Natural killer cell treated with Interleukin-12 subunit alpha and Interleukin-12 subunit beta and Interleukin-15 and Interleukin-18, amount 100 ng/mL, for 72 hours (primary cell): ENCODE measurements at places on chromosomes 13 and 19.

- no peak for DNase-seq
Observed at GRCh38 chr13:109212650-109213049, 573.7 kb downstream of the IRS2 start.

GRCh38 chr13:19586904-19587634 is 25.7 kb upstream of the TPTE2 start:
- peak; percentile 89 for DNase-seq

GRCh38 chr13:50026788-50027473 is 11.7 kb downstream of the KCNRG start:
- DNase-seq, result no peak

DNA sequence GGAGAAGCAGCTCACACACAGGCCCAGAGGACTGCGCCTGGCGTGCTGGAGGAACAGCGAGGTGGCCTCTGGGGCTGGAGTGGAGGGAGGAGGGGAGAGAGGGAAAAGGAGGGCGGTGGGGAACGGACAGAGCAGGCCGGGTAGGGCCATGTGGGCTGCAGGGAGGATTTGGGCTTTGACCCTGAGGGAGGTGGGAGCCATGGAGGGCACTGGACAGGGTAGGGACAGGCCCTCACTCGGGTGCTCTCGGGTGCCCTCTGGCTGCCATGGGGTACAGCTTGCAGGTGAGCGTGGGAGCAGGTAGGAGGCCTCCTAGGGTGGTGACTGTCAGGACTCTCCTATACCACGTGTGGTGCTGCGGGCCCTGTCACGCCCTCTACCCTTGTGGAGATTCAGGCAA is 22.8 kb downstream of the PLIN4 start:
- DNase-seq, result no peak

DNA sequence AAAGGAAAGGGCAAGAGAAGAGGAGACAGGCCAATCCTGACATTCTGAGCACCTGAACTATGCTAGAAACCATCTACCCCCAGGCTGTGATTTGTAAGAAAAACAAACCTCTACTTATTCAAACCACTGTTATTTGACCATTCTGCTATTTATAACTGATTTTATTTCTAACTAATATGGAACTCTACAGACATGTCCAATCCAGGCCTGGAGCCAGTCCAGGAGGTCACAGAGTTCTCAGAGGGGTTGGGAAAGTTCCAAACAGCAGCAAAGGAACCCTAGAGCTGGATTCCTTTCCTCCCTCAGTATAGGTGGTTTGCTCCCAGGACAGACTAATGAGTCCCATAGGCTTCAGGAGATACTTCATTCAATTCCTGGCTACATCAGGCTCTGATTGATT is 24.2 kb downstream of the SIAH3 start:
- DNase-seq, result no peak

- no peak for DNase-seq
Observed at GRCh38 chr13:89361909-89362308, 1690.7 kb downstream of the SLITRK5 start.

GRCh38 chr13:106129273-106129672 is 406.2 kb downstream of the EFNB2 start:
- no peak for DNase-seq

DNA sequence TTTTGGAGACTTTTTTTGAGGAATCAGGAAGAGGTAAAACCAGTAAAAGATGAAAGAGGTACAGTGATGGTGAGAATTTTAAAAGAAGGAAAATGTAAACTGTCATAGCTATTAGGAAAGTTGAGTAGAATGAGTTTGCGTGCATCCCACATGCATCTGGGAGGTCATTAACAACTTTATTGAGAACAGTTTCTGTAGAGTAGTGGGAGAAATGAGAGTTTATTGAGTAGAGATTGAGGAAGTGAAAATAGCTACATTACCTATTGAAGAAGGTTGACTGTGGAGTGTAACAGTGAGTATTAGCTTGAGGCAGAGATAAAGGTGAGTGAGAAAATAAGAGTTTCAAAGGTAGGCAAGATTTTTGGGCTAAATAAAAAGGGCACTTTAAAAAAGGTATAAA is 38.7 kb downstream of the BRCA2 start:
- no peak for DNase-seq

DNA sequence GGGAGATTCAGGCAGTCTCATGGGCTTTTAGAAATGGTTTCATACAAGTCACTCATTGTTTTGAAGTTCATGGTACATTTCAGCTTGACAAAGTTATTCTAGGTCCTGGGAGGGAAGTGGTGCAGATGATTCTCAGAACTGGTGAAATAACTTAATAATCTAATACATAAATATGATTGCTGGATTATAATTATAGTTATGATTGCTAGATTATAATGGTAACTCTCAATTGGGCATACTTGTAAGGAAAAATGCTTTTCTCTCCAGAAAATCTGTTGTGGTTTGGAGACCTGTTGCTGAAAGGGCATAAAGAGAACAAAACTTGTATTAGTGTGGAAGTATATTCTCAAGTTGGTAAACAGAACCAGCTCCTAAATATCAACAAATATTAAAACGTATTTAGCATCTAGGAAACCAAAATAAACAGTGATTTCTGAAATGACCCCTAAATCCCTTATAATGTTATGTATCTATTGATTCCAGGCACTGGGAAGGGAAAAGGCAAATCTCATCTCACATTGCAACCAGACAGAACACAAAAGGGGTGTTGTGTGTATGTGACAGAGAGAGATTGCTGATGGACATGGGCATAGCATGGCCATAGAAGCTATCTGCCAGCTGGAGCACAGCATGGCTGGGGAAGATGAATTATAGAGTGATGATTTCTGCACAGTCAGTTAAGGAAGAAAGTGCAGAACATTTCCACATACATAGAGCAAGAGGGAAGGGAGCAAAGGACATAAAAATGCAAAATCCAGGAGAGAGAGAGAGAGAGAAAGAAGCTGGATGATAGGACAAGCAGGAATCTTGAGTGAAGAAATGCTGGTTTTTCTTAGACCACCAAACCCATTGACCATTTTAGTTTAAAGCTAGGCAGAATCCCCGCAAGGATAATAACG is 87.1 kb upstream of the FRY start:
- DNase-seq, result no peak

DNA sequence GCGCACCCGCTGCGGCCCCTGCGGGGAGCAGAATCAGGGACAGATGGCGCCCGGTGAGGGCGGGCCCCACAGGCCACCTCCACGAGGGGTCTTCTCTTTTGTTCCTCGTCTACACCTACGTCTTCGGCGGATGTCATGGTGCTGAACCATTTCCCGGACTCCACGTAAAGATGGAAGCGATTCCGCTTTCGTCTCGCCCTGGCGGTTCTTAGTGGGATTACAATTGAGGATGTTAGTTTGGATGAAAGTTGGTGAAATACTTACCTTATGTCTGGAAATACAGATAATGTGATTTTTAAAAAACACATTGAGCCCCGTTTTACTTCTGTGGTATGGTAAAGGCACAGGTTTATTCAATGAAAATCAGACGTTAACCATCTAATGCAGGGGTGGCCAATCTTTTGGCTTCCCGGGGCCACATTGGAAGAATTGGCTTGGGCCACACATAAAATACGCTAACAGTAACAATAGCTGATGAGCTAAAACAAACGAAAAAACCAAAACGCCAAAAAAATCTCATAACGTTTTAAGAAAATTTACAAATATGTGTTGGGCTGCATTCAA is 1.4 kb upstream of the ZMYM5 start:
- DNase-seq, result peak; percentile 82

DNA sequence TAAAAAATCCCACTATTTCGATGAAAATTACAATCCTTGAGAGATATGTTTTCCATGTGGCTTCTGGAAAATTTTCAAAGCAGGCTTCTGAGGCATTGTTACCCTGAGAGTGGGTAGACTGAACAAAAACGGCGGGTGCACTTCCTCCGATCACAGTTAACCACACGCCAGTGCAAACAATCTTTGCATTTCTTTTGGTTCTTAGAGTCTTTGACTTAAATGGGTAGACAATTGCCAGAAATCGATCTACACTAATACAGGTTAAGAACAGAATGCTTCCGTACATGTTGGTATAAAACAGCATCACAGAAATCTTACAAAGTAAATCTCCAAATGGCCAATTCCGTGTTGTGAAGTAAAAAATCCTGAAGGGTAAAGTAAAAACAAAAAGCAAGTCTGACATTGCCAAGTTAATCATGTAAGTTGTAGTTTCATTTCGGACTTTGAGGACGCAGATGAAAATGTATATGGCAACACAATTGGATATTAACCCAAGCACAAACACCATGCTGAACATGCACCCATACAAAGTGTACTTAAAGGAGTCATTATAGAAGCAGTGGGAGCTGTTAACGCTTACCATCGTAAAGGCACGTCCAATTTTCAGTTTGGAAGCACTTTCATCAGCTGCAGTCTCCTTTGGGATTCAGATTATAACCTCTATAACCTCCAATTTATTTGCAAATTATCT is 927 bp downstream of the LPAR6 start:
- no peak for DNase-seq

DNA sequence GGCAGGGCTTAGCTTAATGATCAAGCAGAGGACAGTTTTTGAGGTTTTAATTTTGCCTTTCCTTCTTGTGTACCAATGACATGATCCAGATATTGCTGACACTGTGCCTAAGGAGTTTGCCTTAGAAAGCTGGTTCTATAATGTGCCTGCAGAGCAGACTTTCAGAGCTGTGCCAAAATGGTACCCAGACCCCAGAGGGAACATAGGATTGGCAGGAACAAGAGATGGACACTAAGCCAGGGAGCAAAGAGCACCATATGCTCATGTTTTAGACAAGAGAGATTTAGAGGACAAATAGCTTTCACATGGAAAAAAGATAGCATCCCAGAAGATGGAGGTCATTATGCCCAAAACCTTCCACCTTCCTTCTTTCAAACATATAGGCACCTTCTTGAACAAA is 1241.5 kb upstream of the SPRY2 start:
- DNase-seq, result no peak
